Stimulated activated CD4-positive, alpha-beta T cell treated with anti-CD3 and anti-CD28 coated beads, Interleukin-1b, Interleukin-23, amount 100 ng/mL, for 1 hour (primary cell): ENCODE measurements at places on chromosomes 6 and 20.

DNA sequence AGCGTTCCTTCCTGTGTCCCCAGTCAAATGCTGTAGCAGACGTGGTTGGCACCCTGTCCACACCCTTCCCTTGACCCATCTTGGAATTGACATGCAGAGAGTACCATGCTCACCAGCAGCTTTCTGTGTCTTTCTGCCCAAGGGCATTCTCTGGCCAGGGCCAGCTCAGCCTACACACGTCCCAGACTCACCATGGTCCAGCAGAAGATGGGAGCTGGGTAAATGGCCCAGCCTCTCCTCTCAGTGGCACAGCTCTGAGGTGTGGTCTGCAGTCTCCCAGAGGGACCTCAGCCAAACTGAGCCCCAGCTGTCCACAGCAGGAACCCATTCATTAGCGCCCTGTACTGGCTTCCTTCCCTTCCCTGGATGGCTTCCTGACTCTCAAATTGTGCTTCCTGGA, 31.1 kb upstream of the BLCAP start:
- no peak for DNase-seq

DNA sequence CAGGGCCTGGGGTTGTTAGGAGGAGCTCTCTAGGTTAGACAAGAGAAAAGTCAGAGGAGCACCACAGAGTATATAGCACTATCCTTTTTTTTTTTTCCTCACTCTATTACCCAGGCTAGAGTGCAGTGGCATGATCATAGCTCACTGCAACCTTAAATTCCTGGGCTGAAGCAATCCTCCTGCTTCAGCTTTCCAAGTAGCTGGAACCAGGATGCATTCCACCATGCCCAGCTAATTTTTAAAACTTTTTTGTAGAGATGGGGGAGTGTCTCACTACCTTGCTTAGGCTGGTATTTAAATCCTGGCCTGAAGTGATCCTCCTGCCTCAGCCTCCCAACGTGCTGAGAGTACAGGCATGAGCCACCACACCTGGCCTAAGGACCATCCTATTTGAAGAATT, 19.3 kb upstream of the AKIRIN2 start:
- DNase-seq: no peak

- no peak for DNase-seq
Observed at GRCh38 chr6:35164868-35165267, 23.7 kb upstream of the TCP11 start.

DNA sequence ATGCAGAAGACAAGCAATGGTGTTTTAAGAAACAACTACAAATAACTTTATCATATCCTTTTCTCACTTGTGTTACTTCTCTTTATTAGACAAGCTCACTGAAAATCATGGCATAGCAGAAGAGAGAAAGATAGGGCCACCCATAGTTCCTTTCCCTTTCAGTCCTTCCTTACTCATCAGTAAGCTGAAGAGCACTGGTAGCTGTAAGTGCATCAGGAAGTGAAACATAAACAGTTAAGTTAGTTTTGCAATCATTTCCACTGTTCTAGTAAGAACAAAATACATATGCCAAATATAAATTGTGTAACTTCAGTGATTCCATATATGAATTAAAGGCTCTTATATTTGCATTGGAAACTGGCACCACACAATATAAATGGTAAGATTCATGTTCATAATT, 220.1 kb downstream of the HACE1 start:
- no peak for DNase-seq

- DNase-seq: no peak
Observed at GRCh38 chr20:36969478-36970186, 18.1 kb upstream of the SAMHD1 start.

DNA sequence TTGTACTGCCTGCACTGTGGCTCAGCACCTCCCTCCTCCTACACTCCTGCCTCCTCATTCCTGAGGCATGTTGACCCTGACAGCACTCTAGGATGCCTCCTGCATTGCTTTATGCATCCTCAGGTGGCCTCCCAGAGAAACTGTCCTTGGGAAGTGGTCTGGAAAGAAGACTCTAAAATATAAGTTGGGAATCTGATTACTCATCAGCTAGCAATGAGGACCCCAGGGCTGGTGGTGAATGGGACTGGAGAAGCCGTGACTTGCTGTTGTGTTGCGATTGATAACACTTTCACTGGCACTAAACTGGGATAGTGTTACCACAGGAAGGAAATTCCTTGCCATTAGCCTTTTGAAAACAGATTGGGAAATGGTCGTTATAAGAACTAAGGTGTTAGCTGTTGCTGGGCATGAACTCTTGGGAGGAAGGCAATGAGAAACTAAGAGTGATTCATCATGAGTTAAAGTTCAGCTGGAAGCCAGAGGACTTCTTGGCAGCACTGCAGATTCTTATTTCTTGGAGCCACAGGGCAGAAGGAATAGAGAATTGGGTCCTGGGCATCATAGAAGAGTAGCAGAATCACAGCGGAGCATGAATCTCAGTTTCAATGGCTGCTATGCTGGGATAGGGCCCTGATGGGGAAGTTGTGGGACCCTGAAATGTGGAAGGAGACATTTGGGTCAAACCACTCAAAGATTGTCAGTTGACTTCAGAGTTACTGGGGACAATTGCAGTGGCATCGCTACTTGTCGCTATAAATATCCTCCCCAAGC, 10.1 kb upstream of the SIRPD start:
- DNase-seq: no peak
